ENCODE measurements at places on chromosomes 13 and 19. TPM values are rescaled to one million over a fixed set of nuclear protein-coding genes. Genes with fewer than 3 reads are reported as not detected.

Gene NTN5
- total RNA-seq: 0.17 TPM

Gene RASIP1
- total RNA-seq: 0.54 TPM

Gene ENOX1
- 1.6 TPM for total RNA-seq

Gene PRR36
- 0.36 TPM for total RNA-seq

Gene GPR183
- not detected for total RNA-seq

Gene PRSS57
- not detected for total RNA-seq

Gene ETV2
- 2.1 TPM for total RNA-seq

Gene CUL4A
- 53.9 TPM for total RNA-seq

Gene ZNF616
- total RNA-seq: 0.52 TPM

Gene ZSCAN4
- total RNA-seq: not detected

Gene MZT1
- total RNA-seq: 8.7 TPM

Gene IGFL2
- total RNA-seq: 0.52 TPM

Gene TPRX2
- total RNA-seq: not detected

Gene SLC7A1
- 31.1 TPM for total RNA-seq

Data from A549 treated with GW870086 at 1 μM for 4 hours (cell line).